ENCODE measurements at places on chromosomes 5 and 9.

GRCh38 chr9:129478461-129478860 is 142.4 kb downstream of the C9orf50 start:
- no peak for DNase-seq

DNA sequence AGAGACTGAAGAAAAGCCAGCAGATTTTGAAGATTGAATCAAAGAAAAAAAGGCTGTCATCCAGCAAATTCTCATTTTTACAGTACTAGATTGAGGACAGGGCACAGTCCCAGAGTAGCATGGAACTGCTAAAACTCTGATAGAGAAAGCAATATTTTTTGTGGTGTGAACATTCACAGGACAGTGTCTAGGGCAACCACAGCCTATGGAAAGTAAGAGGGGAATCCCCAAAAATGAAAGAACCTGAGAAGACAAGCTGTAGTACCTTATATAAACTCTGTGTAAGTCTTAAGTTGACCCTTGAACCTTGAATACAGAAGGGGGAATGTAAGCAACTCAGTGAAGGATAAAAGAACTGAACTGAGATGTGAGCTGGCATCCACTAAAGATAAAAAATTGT is 540.3 kb downstream of the HINT1 start:
- DNase-seq = no peak

GRCh38 chr9:37036776-37037502 is 2.9 kb upstream of the PAX5 start:
- DNase-seq = peak; percentile 42

- DNase-seq = no peak
These were observed 49.1 kb upstream of the EXOC3 start for GRCh38 chr5:393846-394275.

GRCh38 chr5:14765587-14765986 is 101.1 kb downstream of the OTULIN start:
- no peak for DNase-seq

Measured in NCI-H510A treated with DMSO at 0.1 percent for 48 hours (cell line).